ENCODE measurements at places on chromosomes 3 and 15.

DNA sequence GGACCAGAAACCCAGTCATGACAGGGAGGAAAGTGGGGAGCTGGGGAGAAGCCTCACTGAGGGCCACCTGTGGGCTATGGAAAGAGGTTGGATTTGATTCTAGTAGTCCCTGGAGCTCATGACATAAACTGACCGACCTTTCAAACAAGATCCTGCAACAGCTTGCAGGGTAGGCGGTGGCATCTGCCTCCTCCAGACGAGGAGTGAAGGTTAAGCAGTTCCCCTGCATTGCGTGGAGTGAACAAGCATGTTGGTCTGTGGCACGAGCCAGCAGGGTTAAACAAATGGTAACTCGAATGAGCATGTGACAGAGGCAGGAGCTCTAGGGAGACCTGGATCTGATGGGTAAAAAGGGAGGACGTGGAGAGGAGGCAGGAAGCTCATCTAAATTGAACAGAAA lies 12.7 kb downstream of the TGM4 start:
- DNase-seq: no peak

- peak; percentile 21 for DNase-seq
Observed at GRCh38 chr3:46959161-46959511, 17.4 kb downstream of the CCDC12 start.

- no peak for DNase-seq
Observed at GRCh38 chr3:173397161-173398110, at the start of gene NLGN1. Gene NLGN1, plus strand, starts transcription at chr3:173397744.

- no peak for DNase-seq
Observed at GRCh38 chr3:2655229-2655701, 454.9 kb downstream of the IL5RA start.

DNA sequence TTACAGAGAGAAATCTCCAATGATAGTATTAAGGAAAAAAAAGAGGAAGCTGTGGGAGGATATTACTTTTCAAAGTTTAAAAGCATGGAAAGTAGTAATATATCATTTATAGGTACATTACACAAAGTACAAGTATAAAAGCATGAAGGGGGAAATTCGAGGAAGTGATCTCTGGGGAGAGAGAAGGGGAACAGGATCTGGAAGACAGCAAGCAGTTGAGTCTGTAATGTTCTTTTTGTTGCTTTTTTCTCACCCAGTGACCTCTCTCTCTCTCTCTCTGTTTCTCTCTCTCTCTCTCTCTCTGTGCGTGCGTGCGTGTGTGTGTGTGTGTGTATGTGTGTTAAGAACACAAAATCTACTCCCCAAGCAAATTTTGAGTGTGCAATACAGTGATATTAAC lies 10.2 kb downstream of the C3orf20 start:
- DNase-seq: no peak

DNA sequence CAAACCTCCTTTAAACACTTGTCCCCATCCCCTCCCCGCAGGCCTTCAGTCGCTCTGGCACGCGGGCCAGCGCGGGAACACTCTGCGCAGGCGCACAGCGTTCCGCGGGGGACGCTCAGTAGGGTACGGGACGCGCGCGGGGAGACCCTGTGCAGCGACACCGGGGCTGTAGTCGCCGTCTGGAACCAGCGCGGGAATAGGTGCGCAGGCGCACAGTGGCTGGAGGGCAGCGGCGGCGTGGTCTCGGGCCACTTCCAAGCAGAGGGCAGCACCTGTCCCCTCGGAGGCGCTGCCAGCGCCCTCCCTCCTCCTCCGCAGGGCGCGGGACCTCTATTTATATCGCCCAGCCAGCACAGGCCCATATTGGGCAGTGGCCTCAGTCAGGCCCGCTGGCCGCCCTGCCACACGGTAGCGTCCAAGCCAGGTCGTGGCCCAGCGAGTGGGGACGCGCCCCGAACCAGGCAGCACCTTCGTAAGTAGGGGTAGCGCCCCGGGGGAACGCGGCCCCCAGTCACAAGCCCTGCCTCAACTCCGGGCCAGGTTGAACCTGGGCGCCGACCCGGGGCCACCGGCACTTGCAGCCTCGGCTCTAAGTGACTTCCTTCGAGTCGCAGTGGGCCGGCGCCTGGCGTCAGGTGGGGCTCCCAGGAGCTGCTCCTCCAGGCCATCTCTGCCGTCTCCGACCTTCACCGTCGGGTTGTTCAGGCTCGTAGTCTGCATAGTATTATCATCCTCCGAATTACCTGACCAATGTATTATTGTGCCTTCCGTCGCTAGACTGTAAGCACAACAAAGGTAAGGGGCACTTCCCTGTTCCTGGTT lies at the start of gene KBTBD12:
Gene KBTBD12, plus strand, starts transcription at position 118 of the 822 bp plus-strand sequence. CDS start 7,830 bp downstream, outside the sequence.
- no peak for DNase-seq

- DNase-seq: no peak
Observed at GRCh38 chr3:20480786-20481365, 294.9 kb upstream of the SGO1 start.

DNA sequence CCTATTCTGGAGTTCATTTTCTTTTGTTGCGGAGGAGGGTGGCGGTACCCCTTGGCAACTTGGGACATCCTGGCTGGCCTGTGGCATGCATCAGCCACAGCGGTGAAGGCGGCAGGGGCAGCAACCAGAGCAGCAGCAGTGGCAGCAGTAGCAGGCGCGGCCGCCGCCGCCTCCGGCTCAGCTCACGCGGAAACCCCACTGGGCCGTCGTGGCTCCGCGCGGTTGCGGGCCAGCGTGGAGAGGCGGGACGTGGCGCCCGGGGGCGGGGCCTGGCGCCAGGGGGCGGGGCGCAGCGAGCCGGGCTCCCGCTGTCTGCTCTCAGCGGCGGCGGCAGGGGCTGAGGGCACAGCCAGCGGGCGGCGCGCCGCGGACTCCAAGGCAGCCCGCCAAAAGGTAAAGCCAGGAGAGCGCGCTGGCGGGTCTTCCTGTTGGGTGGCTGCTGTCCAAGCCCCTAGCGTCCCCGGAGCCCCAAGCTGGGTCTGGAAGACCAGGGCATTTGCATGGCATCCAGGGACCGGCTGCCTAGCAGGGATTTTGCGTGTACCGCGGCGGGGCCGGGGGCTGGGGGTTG lies 334.4 kb upstream of the THRB start:
- no peak for DNase-seq

- DNase-seq: no peak
Observed at GRCh38 chr3:59938828-59939227, 889.0 kb upstream of the CFAP20DC start.

DNA sequence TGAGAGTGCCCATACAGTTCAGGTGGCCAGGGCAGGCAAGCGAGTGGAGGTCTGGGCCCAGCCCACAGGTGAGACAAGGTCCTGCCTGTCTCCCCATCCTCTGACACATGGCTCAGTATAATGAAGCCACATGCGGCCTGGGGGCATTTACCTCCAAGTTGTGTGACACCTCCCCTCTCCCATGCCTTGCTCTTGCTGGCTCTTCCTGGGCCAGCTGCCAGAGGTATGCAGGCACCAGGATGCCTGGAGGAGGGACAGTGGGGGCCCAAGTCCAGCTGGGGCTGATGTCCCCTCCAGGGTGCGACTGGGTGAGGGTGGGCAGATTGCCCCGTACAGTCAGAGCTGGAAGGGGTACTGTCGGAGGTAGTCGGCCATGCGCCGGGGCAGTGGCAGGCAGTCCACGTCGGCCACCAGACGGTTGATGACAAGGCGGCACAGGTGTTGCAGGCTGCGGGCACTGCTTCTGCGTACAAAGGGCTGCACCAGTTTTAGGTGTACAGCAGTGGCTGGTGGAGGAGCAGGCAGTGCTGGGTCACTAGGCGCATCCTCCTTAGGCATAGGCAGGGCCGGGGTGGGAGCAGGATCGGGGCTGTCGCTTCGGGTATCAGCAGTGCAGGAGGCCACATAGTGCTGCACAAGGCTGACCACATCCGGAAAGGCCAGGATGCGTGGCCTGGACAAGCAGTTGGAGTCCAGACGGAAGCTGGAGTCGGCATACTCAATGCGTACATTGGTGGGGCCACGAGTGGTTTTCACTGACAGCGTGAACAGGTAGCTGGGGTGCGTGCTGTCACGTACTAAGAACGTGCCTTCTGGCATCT lies 4.1 kb downstream of the CISH start:
- DNase-seq: no peak

DNA sequence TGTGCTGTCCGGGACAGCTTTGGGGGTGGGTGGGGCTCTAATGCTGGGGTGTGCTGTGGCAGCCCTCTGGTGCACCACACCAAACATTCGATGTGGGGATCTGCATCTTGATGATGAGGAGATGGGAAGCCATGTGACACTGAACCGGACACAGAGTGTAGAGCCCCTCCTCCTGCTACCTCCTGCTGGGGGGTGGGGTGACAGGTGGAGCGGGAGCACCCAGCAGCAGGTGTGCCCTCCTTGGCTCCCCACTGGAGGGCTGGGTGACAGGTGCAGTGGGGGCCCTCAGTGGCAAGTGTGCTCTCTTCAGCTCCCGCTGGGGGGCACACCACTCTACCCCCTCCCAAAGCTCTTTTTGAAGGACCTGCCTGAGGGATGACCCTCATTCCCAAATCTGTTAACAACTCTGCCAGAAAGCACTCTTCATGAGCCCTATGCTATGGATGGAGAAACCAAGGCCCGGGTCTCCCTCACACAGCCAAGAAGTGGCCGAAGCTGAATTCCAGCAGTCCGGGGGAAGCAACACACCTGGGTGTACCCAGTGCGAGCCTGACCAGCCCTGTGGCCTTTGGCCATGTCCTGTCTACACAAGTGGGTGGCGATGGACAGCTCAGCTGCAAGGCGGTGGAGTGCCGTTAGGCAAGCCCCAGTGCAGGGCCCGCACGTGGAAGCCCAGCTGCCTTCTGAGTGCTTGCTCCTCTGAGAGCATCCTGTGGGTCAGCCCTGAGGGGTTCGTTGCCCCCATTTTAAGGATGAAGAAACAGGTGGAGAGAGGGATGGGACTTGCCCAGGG lies 609 bp upstream of the UROC1 start:
- no peak for DNase-seq
